GM13977 (cell line): ENCODE measurements at places on chromosomes 12 and 14.

DNA sequence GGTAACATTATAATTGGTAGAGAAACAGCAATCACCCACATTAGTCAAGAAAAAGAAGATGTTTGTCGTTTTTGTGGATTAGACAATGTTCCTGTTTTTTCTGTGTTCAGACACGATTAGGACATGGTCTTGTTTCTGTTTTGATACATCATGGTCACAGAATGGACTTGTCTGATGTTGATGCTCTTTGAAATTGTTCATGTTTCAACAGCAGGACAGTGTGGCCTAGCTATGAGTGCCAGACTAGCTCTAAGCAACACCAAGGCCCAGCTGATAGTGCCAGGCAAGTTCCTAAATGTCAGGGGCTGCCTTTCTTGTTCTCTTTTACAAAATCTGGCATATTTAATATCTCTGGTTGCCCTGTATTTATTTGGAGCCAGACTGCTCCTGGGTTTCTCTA is 40.9 kb upstream of the TOMM20L start:
- DNase-seq: no peak

DNA sequence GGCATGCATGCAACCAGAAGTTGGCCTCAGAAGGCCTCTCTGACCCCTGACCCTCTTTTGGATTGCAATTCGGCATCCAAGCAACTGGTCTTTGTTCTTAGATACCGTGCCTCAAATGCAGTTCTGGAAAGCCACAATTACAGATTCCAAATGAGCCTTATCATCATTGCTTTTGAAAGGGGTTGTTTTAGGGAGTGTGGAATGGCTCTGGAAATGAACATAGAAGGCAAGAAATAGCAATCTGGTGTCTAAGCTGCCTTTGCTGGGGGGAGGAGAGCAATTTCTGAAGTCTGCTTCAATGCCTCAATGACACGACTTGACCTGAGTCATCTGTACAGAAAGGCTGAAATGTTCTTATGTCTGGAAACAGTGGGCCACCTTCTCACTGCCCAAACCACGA is 250.1 kb downstream of the NUAK1 start:
- DNase-seq: no peak

GRCh38 chr12:122729583-122730214 is 945 bp downstream of the HCAR1 start:
- no peak for DNase-seq

DNA sequence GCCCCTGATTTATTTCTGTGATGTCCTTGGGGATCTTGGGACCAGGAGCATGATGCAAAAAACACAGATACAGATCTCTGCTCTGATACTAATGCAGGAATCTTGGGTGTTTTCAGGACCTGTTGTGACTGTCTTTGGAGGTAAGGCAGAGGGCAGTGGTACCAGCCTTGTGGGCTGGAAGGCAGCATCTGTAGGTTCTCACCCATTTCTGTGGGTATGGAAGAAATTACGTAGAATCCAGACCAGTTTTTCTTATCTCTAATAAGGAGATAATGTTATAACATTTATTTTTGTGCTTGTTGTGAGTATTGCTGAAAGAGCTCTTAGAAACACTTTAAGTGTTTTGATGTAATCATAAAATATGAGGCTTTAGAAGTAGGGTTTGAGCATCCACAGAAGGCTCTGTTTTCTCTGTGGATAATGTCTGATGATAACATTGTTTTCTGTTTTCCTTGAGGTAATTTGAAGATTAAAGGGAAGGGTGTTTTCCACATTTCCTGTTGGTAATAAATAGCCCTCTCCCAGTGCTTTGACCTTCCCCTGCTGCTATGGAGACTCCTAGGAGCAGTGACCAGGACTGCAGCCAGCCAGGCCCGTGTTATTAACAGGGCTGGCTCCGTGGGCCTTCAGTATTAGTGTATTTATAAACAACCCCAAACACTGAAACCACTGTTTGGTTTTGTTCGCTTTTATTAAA is 9.4 kb upstream of the DCP1B start:
- no peak for DNase-seq
